ENCODE measurements at places on chromosomes 6 and 20. TPM values are rescaled to one million over a fixed set of nuclear protein-coding genes. Genes with fewer than 3 reads are reported as not detected.

DNA sequence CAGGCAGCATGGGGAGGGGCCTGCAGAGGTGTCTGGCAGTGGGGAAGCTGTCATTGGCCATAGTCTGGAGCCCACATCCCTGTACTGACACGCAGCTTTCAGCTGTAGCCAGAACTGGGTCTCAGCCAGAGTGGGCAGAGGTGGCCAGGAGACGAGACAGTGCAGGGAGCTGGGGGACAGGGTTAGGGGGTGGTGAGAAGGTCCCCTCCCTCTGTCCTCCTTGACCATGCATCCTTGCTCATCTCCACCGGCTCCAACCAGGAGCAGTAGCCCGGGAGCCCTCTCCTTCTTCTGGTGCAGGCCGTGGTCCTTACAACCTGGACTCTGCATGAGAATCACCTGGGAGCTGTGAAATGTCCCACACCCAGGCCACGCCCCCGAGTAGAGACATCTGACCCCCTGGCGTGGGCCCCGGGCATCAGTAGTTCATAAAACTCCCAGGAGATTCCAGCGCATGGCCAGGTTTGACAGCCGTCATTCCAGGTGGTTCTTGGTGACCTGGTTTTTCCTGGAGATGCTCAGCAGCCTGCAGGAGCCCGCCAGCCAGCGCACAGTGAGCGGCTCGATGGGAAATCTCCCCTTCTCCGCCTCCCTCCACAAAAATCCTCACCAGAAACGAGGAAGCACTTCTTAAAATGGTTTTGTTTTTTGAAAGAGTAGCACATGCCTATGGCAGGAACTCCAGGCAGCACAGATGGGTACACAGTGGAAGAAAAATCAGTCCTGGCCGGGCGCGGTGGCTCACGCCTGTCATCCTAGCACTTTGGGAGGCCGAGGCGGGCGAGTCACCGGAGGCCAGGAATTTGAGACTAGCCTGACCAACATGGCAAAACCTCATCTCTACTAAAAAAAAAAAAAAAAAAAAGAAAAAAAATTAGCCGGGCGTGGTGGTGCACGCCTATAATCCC is 56.2 kb downstream of the ADNP start:
- DNase-seq, result no peak

- DNase-seq, result no peak
Observed at GRCh38 chr6:167697316-167697715, 129.4 kb upstream of the AFDN start.

DNA sequence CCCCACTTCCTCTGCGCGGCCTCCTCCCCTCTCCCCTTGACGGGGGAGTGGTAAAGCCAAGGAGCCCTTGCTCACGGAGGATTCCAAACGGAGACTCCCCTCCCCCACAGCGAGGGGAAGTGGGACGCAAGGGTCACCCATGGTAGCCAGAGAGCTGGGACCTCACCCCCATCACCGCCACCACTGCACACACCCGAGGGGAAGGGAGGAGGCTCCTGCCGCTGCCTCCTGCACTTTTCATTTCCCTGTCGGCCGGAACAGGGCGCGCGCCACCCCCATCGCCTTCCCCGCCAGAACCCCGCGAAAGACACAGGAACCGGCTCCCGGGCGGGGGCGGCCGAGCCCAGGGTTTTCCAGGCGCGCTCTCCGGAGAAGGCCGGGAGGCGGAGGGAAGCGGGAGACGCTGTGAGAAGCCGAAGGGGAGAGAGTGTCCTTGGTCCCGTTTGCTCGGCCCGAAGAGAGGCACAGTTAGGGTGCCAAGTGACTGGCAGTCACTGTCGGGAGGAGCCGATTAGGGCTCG is 789 bp downstream of the CCND3 start:
- peak; percentile 89 for DNase-seq

The CRISP2 gene
- not detected for total RNA-seq

The OLIG3 gene
- 0.18 TPM for total RNA-seq
